ENCODE measurements at places on chromosomes 4 and X. TPM values are rescaled to one million over a fixed set of nuclear protein-coding genes. Genes with fewer than 3 reads are reported as not detected.

TRIM75 gene
- total RNA-seq: not detected

ZGRF1 gene
- 68.1 TPM for total RNA-seq

- no peak for DNase-seq
Observed at GRCh38 chr4:153117554-153117953, 86.7 kb upstream of the TRIM2 start.

DNA sequence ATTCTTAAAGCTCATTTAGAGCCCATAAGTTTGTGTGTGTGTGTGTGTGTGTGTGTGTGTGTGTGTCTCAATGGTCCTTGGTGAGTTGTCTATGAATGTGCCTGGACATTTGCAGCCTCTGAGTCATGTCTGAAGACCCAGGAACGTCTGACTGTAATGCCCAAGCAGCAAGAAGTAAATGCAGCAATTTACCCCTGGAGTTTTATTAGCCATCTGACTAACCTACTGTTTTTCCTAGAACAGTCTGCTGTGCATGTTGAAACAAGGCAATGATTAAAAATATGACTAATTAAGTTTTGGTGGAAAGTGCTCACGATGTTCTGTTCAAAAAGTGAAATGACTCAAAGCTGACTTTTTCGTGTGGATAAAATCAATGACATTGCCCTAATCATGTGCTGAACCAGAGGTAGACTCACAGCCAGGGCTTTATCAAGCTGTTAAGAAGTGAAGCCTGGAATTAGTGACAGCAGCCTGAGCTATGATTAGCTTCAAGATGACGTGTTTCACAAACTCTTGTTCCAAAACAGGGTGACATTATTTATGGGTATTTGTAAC, 201.6 kb downstream of the CPE start:
- no peak for DNase-seq

TMEM164 gene
- total RNA-seq: 12.0 TPM
